ENCODE measurements at places on chromosomes 16 and 17. TPM values are rescaled to one million over a fixed set of nuclear protein-coding genes. Genes with fewer than 3 reads are reported as not detected.

DNA sequence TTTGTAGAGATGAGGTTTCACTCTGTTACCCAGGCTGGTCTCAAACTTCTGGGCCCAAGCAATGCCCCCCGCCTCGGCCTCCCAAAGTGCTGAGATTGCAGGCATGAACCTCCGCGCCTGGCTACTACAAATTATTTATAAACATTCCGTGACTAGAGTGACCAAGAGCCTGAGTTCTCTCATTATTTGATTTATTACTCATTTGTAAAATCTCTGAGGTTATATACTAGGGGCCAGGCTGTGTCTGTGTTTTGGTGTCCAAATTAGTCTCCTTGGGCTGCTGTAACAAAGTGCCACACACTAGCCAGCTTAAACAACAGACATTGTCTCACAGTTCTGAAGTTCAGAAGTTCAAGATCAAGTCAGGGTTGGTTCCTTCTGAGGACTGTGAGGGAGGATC is 70.8 kb upstream of the ELAC2 start:
- no peak for DNase-seq

- DNase-seq: peak; percentile 51
Measured at GRCh38 chr17:253091-253846, 71.8 kb upstream of the DOC2B start.

DNA sequence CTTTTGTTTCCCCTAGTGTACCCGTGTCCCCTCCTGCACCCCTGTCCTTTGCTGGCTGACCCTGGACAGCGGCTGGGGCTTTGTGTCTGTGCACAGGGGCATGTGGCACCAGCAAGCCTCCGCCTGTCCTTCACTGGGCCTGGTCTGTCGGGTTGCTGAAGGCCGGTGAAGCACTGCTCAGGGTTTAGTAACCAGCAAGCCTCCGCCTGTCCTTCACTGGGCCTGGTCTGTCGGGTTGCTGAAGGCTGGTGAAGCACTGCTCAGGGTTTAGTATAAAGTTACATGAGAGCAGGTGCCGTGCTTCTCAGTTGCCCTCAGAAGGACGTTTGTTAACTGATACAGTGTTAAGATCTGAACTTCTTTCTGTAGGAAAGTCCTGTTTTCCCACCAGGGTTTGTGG is 33.8 kb downstream of the DEF8 start:
- DNase-seq: no peak

DNA sequence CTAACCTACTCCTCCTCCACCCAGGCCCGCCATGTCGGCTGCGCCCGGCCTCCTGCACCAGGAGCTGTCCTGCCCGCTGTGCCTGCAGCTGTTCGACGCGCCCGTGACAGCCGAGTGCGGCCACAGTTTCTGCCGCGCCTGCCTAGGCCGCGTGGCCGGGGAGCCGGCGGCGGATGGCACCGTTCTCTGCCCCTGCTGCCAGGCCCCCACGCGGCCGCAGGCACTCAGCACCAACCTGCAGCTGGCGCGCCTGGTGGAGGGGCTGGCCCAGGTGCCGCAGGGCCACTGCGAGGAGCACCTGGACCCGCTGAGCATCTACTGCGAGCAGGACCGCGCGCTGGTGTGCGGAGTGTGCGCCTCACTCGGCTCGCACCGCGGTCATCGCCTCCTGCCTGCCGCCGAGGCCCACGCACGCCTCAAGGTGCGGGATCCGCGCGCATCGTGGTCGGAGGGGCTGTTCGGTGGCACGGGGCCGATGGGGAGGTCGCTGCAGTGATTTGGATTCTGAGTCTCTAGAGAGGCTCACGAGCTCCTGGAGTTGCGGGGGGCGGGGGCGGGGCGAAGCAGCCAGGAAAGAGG is 878 bp downstream of the TRIM72 start:
- DNase-seq: no peak

DNA sequence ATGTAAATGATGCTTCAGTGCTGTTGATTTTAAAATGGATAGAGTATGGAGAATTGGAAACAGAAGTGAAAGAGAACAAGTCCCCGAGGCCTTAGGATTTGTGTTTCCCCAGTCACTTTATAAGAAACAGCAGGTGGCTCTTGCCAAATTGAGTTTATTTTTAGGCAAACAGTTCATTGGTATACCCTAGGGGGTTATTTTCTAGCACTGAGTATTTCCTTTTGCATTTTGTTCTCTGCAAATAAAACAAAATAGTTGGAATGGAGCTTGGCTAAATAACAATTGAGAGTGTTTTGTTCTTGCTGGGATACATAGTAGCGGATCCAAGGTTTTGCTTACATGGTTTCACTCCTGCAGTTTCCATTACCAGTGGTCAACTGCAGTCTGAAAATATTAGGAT is 591.1 kb upstream of the C16orf82 start:
- no peak for DNase-seq

- no peak for DNase-seq
Measured at GRCh38 chr17:28735242-28735722, 6.7 kb downstream of the NEK8 start.

GRCh38 chr17:67700037-67700724 is 17.6 kb upstream of the NOL11 start:
- DNase-seq: no peak

DNA sequence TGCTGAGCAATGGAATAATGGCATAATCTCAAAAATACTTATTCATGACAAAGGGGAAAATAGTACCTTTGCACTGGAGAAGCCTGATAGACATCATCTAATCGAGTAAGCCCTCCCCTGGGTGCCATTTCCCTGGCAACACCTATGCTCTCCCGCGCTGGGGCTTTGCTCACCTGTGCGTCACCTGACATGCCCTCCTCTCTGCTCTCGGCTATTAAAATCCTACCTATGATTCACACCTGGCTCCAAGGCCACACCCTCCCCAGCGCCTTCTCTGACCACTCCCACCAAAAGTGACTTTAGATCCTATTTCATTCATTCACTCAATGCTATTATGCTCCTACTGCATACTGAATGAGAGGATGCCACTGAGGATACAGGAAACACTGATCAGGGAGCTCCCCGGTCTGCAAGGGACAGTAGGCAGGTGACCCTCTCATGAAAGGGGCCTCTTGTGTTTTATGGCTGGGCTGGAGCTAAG is 83.9 kb downstream of the NT5M start:
- DNase-seq: no peak

GRCh38 chr17:61366715-61367413 is 32.8 kb upstream of the TBX2 start:
- no peak for DNase-seq

- DNase-seq: no peak
Measured at GRCh38 chr16:28573738-28574718, 20.3 kb downstream of the SGF29 start.

DNA sequence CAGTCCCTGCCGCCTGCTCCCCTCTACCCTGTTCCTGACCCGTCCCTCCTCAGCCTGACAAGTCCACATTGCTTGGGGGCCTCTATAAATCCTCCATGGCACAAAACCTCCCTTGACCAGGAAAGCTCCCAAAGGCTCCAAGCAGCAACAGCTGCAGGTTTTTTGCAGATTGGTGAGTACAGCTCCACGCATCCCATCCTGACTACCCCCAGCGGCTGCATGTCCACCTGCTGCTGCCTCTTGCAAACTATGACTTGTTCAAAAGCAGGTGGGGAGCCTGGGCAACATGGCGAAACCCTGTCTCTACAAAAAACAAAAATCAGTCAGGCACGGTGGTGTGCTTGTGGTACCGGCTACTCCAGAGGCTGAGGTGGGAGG is 122.8 kb downstream of the ANKRD11 start:
- no peak for DNase-seq

DNA sequence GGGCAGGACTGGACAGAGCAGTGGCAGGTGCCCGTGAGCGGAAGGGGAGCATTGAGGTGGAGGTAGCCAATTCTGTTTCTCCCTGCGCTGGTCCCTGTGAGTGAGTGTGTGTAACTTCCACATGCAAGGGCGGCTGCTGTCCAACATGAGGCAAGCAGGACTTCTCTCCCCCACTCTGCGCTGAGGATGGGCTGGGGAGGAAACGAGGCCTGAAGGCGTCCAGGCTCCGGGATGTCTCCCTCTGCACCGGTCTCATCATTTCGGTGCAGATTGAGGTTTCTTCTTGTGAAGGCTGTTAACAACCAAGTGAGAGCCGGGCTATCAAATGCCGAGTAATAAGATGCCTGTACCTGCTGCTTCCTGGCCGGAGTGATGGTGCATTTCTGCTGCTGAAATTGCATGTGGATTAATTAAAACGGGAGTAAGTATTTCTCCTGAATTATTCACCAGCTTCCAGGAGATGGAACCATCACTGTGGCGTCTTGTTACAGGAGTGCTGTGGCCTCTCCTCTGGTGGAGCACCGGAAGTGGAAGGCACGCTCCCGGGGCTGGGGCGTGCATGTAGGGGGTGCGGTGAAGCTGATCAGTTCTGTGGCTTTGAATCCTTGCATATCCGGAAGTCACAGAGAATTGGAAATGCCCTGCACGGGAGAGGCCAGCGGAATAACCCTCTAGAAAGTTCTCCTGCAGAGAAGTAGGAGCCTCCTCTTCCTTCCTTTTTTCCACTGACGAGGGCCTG is 41.7 kb upstream of the MGAT5B start:
- no peak for DNase-seq

- DNase-seq: no peak
Measured at GRCh38 chr16:4958510-4959438, 644 bp downstream of the SEC14L5 start.

DNA sequence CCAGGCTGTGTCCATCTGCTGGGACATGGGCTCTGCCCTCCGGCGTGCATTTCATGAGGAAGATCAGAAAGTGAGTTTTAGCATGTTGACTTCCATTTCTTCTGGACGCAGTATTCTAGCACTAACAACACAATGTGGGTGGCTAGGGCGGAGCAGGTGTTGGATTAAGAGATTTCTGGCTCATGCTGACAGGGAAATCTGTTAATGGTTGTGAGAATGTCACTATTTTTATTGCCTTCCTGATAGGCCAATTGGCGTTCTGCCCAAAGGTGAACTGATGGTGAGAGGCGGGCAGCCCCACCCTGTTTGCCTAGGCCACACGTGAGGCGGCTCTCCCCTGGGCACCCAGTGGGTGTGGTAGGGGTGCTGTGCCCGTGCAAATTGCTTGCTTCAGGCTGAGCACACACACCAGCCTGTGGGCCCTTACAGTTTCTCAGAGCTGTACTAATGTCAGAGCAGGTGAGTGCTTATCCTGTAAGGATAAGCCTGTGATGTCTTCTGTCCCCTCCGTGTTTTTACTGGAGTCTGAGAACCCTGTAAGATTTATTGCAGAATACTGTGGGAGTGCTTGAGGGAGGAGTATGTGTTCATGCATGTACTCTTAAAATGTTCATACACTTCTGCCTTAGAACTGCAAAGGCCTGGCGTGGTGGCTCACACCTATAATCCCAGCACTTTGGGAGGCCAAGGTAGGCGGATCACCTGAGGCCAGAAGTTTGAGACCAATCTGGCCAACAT is 30.9 kb downstream of the PGS1 start:
- no peak for DNase-seq

DNA sequence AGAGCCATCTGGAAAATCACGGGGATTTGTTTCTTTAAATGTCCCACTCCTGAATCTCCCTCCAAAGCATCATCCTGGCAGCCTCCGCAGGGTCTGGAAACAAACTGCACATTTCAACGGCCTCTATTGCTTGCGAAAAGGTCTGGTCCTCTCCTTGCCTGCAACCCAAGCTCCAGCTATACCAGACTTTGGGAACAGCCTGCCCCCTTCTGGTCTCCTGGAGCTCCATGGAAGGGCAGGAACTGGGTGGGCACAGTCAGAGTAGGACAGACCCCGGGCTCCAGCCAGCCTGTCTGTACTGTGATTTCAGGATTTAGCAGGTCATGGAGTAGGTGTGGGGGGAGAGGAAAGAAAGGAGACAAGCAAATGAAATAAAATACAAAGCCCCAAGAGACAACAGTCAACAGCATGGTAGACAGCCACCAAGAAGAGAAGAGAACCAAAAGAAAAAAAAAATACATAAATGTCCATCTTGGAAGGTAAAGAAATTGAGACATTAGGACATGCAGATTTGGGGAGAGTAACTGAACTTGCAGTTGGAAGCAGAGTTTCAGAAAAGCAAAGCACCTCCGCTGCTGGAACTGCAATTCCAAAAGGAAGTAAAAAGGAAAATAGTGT is 2.7 kb downstream of the XYLT1 start:
- no peak for DNase-seq

GRCh38 chr17:63019138-63019873 is 53.3 kb downstream of the TANC2 start:
- no peak for DNase-seq

DNA sequence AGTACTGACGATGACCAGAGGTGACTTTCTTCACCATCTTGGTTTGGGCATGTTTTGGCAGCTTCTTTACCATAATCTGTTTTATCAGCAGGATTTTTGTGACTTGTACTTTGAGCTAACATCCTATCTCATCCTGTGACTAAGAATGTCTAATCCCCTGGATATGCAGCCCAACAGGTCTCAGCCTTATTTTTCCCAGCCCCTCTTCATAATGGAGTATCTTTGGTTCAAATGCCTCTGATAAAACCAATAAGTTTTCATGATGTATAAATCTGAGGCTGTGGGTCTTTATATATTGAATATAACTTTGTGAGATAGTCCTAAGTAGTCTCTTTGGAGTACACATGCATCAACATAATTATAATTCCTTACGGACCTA is 186.9 kb upstream of the WSB1 start:
- DNase-seq: no peak

DNA sequence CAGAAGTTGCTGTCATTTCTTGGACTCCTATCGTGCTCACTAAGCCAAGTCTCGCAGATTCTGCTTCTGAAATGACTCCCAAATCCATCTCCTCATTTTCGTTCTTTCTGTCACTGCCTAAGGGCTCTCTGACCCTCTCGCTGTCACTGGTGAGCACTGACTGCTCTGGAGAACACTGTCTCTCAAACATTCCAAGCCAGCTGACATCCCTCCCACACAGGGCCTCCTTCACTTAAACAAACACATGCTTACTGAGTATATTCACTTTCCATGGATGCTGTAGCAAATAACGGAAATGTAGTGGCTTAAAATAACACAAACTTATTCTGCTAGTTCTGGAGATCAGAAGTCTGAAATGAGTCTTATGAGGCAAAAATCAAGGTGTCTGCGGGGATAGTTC is 18.8 kb downstream of the CACNG1 start:
- no peak for DNase-seq

ABCC11 gene
- total RNA-seq: 0.44 TPM

TP53TG3B gene
- total RNA-seq: not detected

ZKSCAN2 gene
- total RNA-seq: 7.5 TPM

ADAP2 gene
- 1.3 TPM for total RNA-seq

LRRC37A2 gene
- 11.3 TPM for total RNA-seq

MYL11 gene
- 2.2 TPM for total RNA-seq

GP1BA gene
- not detected for total RNA-seq

PRM3 gene
- not detected for total RNA-seq

HBA1 gene
- not detected for total RNA-seq

MPV17L gene
- total RNA-seq: 3.5 TPM
